ENCODE measurements at places on chromosomes 7 and 10. TPM values are rescaled to one million over a fixed set of nuclear protein-coding genes. Genes with fewer than 3 reads are reported as not detected.
A peak's percentile ranks its signal among the peaks of the same experiment; 100 is the strongest.

- no peaks in the 10 kb centered on the region for H3K27me3 ChIP-seq
- no peak overlapping the region for H3K27ac ChIP-seq
- DNase-seq = no peak
- H3K36me3 ChIP-seq = no peaks in the 10 kb centered on the region
- no peaks in the 10 kb centered on the region for H3K4me1 ChIP-seq
- no peak overlapping the region for H3K4me3 ChIP-seq
Observed at GRCh38 chr7:80362677-80363076, 149.2 kb downstream of the GNAT3 start.

DNA sequence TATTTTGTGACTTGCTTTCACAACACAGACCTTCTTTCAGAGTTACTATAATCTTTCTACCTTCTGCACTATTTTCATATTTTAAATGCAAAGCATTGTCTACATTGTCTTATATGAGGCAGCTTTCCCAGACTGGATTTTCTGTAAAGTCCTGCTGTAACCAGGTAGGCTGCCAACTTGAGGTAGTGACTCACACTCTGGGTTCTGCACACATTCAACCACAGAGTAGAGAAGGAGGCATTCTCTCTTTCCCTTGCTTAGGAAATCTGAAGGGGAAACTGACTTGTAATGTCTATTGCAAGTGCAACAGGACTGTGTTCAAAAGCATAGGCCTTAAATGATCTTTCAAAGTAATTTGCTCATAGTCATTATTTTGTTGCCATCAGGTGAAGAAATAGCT lies 461.4 kb downstream of the GRM8 start:
- no peak overlapping the region for H3K4me3 ChIP-seq
- no peak for DNase-seq
- no peak overlapping the region for H3K27ac ChIP-seq
- H3K36me3 ChIP-seq = no peaks in the 10 kb centered on the region

- H3K27me3 ChIP-seq = no peaks in the 10 kb centered on the region
- peaks cover 40% of the 10 kb centered on the region for H3K4me1 ChIP-seq
- DNase-seq = no peak
- no peak overlapping the region for H3K4me3 ChIP-seq
Observed at GRCh38 chr7:130933919-130934318, 199.9 kb upstream of the KLF14 start.

DNA sequence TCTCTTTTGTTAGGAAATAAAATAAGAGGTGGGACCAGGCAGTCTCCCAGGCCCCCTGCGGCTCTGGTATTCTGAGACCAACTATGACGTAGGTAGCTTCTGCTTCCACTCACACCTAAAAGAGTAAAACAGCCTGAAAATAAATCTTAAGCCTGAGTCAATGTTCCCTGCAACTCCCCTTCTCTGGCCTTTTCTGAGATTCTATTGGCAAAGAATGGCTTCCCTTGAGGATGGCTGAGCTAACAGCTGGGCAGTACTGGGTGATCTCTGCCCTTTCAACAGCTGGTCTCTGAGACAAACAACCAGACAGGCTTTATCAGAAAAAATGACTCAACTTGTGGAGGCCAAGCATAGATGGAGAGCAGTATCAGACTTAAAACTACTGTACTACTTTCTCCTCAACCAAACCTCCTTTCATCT lies 58.7 kb downstream of the CREB3L2 start:
- no peaks in the 10 kb centered on the region for H3K27me3 ChIP-seq
- H3K4me1 ChIP-seq = peaks cover 76% of the 10 kb centered on the region
- H3K27ac ChIP-seq = peak overlapping the region; percentile 62

The AKR1D1 gene
- total RNA-seq = not detected
